ENCODE measurements at places on chromosomes 5 and 9.

- DNase-seq: no peak
Observed at GRCh38 chr5:157859227-157859575, 256 bp upstream of the CLINT1 start.

GRCh38 chr9:3520564-3520963, 5.2 kb downstream of the RFX3 start:
- DNase-seq: no peak

- no peak for DNase-seq
Observed at GRCh38 chr9:128416014-128416413, 4.6 kb upstream of the CERCAM start.

DNA sequence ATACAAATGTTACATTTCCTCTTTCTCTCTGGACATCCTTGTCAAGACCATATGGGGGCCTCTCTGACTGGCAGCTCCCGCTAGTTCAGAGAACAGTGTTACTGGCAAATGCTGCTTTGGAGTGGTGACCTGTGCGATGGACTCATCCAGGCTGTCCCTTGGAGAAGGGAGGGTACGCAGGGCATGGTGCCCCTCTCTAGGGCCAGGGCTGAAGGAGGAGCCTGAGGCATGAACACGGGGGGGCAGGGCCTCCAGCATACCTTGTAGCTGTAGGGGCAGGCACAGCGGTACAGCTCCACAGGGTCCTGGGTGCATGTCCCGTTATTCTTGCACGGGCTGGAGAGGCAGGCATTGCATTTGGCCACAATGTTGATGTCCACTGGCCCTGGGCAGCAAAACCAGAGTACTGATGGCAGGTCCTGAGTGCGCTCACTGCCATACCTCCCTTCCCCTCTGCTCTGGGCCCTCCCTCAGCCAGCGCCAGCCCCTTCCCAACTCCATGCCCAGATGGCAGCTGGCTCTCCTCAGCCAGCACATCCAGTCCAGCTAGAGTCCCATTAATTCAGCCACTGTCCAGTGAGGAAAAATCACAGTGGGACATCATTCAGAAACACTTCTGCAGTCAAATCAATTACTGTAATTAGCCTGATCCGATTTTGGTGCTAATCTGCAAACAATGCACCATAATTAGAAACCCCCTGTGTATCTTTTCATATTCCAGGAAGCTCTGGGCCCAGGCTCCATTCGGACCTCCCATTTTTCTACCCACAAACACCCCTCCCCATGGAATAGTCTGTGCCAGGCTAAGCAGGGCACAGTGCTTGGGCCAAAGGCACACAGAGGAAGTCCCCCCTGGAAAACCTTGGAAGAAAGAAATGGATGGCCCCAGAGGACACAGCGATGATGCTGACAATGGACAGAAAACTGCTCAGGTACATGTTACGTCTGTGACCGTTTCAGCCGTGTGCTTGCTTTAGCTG, 128.8 kb upstream of the PANK3 start:
- no peak for DNase-seq

DNA sequence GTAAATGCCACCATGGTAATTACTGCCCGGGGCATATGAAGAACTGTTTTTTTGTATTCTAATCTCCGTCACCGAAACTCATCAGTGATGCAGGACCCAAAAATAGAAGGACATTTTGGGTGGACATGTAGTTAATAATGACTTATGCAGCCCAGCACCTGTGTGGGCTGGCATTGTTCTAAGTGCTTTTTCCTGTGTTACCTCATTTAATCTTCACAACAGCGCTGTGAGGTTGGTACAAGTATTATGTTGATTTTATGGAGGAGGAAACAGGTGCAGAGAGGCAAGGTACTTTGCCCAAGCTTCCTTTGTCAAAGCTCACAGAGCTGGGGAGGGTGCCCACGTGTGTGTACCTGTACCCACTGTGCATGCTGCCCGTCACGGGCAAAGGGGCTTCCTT, 58.4 kb downstream of the DAPK1 start:
- DNase-seq: no peak

- peak; percentile 22 for DNase-seq
Observed at GRCh38 chr5:36657563-36657995, 51.2 kb downstream of the SLC1A3 start.

DNA sequence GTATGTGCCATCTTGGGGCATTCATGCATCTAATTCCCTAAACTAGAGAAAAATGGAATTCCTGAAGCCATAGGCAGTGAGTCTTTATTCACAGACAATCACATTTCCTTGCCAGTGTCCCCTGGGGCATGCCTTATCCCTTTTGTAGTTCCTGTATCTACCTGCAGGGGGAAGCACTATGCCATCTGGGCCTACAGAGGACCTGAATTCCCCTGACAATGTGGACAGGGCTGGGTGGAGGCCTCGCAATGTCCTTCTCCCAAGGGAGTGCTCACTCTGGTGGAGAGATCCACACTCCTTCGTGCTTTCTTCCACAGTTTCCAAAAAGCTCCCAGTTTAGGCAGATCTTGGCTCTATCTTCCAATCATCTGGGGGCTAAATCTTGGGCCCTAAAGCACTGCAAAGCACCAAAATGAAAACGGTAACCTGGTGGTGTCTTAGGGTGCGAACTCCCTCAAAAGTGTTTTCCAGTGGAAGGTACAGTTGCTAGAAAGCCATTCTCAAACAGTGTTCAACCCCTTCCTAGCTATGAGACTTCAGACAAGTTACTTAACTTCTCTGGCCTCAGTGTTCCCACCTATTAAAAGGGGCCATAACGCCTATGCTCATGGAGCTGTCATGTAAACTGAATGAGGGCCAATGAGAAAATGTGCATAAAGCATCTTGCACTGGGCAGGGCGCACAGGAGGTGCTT, 17.5 kb downstream of the WHRN start:
- DNase-seq: peak; percentile 45

DNA sequence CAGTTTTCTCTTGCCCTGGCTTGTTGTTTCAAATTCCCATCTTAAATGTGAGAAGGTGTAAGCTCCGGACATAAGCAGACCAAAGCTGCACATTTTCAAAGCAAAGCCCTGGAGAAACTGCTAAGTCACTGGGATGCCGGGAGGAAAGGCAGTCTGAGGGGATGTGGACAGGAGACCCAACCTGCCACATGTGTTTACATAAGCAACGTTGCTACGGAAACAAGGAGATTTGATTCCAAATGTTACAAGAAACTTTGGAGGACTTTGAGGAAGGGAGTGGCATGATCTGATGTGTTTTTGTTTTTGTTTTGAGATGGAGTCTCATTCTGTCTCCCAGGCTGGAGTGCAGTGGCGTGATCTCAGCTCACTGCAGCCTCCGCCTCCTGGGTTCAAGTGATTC, 25.7 kb upstream of the INSYN2B start:
- no peak for DNase-seq

- no peak for DNase-seq
Observed at GRCh38 chr9:2620919-2621721, 467 bp upstream of the VLDLR start.

DNA sequence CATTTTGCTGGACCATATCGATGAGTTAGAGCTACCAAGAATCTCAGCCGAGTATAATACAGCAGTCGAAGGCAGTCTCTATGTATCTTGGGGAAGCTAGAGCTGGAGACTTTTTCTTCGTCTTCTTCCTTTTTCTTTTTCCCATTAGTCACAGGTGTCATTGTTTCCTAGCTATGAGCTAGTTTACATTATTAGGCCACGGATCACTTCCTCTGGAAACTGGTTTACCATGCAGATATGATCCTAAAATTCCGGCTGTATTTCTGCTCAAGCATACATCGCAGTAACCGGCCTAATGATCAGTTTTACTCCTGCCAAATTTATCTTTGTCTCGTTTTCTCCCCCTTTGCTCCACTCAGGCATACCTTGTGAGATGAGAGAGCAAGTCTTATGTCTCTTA, 312.8 kb downstream of the ARHGAP26 start:
- no peak for DNase-seq

GRCh38 chr9:27437652-27438373, 86.3 kb upstream of the IFNK start:
- DNase-seq: no peak

GRCh38 chr9:108783731-108784495, 71.9 kb downstream of the ACTL7B start:
- DNase-seq: no peak

DNA sequence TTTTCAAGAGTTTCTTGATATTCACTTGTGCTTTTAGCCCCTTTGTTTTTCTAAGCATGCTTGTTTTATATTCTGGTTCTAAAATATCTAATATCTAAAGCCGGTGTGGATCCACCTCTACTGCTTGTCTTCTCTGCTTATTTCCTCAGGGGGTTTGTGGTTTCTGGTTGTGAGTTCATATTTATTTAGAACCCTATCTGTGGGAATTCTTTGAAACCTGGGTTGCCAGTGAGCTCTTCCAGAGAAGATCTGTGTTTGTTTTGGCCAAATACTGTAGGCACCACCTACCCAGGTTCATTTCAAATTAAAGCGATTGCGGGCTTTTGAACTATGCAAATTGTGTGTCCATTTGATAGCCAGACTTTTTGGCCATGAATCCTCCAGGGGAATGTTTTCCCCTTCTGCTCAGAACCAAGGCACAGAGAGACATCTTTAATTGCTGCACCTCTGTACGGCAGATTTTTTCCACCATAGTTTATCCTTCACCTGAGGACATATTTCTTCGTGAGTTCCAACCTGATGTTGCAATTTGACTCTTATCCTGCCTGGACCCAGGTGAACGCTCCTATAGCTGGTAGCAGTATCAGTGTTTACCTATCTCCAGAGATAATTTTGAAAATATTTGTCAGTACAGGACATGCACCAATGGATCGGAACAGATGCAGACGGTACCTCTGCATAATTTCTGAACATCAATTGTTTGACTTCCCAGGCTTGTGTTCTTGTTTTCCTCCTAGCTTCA, 2.4 kb upstream of the ZBTB43 start:
- DNase-seq: no peak

- peak; percentile 56 for DNase-seq
Observed at GRCh38 chr9:109244179-109245132, 76.4 kb downstream of the EPB41L4B start.

DNA sequence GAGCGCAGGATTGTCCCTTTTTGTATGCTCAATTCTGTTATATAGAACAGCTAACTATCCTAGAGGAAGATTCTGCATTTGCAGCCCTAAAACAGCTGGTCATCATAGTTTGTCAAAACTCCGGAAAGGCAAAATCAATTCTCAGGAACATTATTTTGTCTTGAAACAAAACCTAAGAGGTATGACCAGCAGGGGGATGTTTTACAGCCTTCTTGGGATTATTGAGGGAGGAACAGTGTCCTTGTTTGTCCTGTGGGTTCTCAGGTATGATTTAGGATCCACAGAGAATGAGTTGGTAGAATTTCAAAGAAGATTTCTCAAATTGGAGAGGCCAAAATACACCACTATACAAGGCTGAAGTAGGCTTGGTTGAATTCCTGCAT, 136.4 kb downstream of the ZSWIM6 start:
- DNase-seq: no peak

- DNase-seq: no peak
Observed at GRCh38 chr9:13131991-13132390, 147.5 kb downstream of the MPDZ start.

DNA sequence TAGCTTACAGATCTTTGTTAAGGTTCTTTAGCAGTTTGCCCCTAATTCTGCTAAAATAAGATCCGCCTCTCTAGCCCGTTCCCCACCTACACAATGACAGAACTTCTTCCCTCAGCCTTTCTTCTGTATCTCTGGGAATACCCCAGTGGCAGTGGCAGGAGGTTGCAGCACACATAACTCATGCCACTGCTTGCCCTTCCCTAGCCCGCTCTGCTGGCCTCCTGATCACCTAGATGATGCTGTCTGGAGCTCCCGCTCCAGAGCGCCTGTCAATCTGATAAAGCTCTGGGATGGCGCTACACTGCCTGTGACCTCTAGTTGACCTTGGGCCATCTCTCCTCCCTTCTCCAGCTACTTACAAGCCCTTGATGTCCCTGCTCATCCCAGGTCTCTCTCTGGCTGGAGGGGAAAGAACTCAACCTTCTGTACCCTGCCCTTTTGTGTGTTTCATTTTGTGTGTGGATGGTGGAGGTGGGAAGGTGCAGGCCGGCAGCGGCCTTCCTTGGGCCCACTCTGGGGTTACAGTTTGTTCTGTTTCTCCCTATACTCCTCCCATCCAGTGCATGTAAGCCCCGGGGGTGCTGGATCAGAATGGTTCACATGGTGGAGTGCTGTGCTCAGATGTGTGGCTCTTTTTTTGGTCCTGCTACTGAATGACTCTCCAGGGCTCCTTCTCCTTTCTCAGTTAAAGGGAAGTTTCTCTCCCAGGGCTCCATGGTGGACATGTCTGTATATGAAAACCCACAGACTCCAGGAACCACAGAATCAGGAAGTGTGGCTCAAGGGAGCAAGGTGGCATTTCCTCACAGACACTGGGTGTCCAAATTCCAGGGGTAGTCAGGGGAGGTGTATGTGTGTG, 29.1 kb downstream of the MTX3 start:
- DNase-seq: no peak

DNA sequence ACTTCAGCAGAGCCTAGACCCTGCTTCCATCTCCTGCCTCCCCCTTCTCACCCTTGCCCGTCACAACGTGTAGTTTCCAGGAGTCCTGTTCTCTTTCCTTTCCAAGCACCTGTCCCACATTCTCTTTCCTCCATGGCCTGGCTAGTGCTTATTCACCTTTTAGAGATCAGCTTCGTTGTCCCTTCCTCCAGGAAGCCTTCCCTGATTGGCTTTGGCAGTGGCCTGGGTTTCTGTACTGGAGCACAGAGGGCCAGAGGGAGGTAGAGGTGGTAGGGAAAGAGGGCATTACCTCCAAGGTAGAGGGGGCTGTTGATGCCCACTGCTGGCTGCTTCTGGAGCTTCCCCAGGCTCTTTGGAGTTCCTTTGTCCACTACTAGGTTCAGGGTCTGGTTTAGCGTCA, 93.7 kb upstream of the PANK3 start:
- DNase-seq: no peak

GRCh38 chr5:144418719-144419118, 248.0 kb downstream of the KCTD16 start:
- no peak for DNase-seq

DNA sequence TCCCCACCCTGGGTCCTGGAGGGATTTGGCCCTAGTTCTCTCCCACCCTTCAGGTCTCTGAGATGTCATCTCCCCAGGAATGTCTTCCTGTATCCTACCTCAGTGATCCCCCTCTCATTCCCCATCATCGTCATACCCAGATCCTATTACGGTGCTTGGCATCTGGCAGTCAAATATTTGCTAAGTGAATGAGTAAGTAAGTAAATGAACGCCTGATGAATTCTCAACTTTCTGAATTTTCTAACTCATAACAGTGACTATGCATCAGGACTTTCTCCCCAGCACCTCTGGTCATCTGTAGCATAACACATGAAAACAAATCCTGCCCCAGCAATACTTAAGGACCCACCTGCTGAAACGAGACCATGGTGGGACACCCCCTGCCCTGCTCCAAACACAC, 244.2 kb downstream of the EBF1 start:
- no peak for DNase-seq

GRCh38 chr5:111857623-111858022, 100.6 kb upstream of the NREP start:
- DNase-seq: no peak

GRCh38 chr5:74107899-74108298, 481.9 kb downstream of the ARHGEF28 start:
- DNase-seq: no peak

- DNase-seq: no peak
Observed at GRCh38 chr9:71549023-71549422, 219.3 kb downstream of the CEMIP2 start.

GRCh38 chr5:40669606-40670390, 9.9 kb upstream of the PTGER4 start:
- no peak for DNase-seq
